NCI-H1436 treated with DMSO at 0.1 percent for 48 hours (cell line): ENCODE measurements at places on chromosomes 1 and 21.

DNA sequence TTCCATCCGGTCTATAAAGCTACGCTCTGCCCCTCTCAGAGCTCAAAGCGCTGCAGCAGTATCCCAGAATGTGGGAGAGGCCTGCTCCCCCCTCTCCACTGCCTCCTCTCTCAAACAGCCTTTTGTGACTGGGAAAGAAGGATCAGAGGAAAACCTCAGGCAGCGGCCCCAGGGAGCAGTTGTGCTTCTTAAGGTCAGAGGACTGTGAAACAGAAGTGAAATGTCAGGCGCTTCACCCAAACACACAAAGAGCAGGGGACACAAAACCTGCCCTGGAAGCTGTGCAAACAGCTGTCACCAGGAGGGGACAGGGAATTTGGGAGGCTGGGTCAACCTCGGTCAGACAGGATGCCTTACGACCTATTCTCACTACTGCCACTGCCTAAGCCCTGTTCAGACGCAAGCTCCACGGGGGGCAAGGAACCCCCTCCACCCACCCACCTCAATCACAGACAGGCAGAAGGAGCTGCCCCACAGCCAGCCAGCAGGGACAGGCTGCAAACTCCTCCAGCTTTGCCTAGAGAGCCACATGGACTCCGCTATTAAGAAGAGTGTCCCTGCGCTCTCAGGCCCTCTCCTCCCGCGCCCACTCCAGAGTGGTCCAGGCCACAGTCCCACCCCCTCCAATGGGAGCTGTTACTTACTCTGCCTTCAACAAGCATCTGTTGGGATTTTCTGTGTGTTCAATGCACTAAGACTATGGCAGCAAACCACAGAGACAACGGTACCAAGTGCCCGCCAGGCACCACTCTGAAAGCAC, 14.6 kb downstream of the SSBP3 start:
- no peak for DNase-seq

GRCh38 chr1:150973836-150974579, 627 bp downstream of the CERS2 start:
- DNase-seq = no peak

GRCh38 chr1:160746836-160747500, 7.9 kb downstream of the SLAMF7 start:
- no peak for DNase-seq

DNA sequence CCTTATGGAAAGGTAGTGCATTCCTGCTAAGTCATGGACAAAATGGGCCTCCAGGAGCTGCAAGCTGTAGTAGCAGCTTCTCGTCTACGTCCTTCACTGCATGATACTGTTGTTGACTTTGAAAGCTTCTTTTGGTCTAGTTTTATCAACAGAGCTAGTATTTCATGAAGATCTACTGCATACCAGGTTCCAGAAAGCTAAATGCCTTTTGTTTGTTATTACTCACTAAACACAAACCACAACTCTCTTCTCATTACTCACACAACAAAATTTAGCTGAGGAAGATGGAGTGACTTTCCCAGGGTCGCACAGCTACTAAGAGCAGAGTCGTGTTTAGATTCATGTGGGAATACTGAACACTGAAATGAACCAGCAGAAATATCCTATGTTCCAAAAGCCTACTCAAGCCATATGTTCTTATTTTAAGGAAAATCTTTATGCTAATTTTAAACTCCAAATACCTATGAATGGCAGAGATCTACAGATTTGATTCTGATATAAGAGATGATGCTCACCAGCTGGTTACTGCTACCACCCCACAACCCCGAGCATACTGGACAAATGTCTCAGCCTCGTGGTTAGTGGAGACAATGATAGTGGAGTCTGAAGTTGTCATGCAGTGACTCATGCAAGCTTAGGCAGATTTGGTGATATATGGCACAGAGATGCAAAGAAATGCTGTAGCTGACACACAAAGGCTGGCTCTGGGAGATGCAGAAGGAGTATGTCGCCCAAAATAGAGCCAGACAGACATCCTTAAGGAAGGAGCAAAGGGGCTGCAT, 20.6 kb downstream of the PGBD2 start:
- DNase-seq = no peak

DNA sequence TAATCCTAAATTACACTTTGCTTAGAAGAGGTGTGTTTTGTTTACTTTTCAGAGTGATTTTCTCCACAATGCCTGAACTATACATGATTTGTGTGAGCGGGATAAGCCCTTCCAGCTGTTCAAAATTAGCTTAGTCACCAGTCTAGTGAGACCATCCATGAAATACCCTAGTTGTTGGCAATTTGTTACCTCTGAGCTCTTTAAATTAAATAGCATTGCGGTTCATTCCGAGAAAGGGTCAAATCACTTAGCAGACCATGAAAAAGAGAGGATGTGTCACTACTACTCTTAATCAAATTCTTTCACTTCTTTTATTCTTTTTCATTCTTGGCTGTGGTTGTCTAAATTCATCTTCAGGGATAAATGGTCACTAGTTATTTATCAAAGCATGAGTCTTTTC, 11.9 kb upstream of the VAV3 start:
- no peak for DNase-seq

DNA sequence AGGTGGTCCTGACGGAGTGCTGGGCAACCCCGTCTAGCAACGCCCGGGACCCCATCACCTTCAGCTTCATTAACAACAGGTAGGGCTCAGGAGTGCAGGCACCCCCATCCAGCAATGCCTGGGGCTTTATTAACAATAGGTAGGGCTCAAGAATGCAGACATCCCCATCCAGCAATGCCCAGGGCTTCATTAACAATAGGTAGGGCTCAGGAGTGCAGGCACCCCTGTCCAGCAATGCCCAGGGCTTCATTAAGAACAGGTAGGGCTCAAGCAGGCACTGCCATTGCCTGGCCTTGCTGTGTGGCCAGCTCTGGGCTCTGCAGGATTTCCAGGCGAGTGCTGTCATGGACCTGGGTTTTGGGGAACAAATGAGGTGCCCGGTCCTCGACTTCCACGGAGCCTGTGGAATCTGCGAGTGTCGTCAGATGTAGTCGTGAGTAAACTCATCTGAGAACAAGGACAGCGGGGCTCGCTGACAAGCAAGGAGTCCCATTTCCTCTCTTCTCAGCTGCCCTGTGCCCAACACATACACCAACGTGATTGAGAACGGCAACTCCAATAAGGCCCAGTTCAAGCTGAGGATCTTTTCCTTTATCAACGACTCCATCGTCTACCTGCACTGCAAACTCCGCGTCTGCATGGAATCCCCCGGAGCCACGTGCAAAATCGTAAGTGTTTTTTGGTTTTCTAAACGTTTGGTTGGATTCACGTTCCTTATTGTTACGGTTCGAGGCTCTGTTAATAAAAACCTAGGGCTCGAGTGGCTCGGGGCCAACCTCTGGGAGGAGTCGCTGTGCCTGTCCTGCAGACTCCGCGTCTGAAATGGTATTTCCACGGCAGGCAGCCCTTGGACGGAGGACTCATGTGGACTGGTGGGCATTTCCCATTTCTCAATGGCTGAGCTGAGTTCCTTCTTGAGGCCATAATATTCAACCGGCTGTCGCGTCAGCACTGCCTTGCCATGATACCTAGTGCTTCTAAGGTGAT, 56.3 kb downstream of the UMODL1 start:
- no peak for DNase-seq

DNA sequence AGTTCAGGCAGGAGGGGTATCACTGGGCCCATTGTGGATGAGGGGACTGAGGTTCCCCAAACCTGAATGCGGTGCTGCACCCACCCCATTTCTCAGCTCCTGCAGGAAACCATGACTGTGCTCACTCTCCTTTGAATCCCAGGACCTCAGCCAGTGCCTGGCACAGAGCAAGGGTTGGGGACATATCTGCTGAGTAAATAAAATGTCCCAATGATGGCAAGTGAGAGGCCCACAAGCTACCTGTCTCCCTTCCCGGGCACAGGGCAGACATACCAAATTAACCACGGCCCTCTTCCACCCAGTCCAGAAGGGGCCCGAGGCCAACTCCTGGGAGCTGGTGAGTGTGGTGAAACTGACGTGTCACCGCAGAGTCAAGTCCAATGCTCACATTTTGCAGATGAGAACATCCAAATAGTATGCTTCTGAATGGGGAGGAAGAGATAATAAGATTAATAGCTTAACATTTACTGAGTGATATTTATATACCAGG, 97.6 kb downstream of the EPHB2 start:
- DNase-seq = no peak

DNA sequence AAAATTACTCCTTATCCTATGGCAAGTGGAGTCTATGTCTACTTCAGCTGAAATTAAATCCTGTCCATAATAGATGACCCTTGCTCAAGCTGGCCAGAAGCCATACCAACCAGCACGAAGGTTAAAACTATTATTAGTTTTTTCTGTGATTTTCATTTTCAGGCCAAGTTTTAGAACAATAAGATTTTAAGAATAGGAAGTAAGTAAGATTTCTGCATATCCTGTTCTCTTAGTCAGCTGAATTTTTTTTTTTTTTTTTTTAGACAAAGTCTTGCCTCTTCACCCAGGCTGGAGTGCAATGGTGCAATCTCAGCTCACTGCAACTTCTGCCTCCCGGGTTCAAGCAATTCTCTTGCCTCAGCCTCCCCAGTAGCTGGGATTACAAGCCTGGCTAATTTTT, 6.1 kb upstream of the RBP7 start:
- no peak for DNase-seq
